ENCODE measurements at places on chromosomes 6 and 20.

GRCh38 chr6:145731447-145731846 lies 3.9 kb downstream of the EPM2A start:
- no peak for DNase-seq

DNA sequence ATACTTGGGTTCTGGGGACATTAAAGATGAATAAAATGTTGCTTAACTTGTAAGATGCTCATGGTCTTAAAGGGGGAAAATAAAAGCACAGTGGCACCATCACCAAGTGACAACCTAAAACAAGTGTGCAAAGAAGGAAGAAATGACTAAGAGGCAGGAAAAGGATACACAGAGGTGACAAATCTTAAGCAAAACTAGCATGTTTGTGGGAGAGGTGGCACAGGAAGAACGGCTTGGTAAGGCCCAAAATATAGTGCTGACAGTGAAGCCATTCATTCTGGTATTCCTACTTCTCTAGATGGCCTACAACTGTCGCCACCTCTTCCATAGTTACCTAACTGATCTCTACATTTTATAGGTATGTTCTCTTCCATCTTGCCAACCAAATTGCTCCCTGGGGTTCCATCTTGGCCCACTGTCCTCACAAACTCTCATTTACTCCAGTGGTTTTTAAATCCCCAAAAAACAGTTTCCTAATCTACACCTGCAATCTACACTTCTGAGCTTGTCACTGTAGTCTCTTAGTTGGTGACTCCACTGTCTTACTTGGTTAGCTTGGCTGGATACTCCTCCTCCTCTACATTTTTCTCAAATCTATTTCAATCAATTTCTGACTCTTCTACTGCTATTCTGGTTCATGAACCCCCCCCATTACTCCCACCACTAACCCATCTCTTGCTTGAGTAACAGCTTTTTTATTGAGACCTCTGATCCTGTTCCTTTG lies 33.5 kb downstream of the FAM8A1 start:
- no peak for DNase-seq

DNA sequence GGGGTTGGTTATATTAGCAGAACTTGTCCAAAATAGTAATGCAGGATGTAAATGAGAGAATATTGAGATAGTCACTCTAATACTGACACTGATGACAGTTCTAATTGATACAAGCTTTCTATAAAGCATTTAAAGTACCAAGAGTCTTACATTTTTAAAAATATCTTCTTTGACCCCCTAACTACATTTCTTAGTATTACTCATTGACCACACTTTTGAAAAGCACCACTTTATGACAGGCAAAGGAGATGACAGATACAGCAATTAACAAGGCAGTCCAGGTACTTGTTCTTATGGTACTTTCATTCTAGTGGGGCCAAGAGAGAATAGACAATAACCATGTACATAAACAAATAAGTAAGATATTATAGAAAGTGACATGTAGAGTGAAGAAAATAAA lies 139.4 kb upstream of the EYA4 start:
- DNase-seq, result no peak

GRCh38 chr6:144314003-144314485 lies 28.9 kb downstream of the UTRN start:
- DNase-seq, result no peak

GRCh38 chr6:13457577-13457976 lies 29.8 kb downstream of the GFOD1 start:
- no peak for DNase-seq

GRCh38 chr20:56414842-56415765 lies 3.0 kb downstream of the CASS4 start:
- no peak for DNase-seq

- no peak for DNase-seq
Observed at GRCh38 chr20:61841966-61842365, 223.7 kb downstream of the TAF4 start.

DNA sequence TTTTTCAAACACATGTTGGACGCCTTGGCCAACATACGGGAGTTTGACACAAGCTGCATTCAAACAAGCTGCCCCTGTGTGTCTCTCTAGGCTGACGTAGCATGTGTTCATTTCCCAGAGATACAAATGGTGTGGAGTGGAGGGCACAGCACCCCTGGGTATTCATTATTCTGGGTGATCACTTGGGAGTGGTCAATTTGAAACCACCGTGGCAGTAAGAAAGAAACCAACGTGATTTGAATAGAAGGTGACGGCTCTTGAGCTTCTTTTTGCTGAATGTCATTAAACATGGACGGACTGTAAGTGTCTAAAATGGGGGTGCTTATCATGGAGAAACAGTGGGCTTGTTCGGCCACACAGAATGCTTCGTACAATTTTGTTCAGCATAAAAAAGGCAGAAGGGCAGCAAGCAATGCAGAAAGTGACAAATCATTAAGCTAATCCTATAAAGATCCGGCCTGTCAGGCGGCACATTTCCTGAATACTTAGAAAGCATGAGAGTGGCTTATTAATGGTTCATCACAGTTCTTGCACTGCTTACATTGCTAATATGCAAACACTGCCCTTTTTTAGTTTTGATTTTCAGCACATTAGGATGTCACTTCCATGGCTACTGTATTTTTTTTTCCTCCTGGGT lies 1261.9 kb upstream of the CITED2 start:
- DNase-seq, result no peak

DNA sequence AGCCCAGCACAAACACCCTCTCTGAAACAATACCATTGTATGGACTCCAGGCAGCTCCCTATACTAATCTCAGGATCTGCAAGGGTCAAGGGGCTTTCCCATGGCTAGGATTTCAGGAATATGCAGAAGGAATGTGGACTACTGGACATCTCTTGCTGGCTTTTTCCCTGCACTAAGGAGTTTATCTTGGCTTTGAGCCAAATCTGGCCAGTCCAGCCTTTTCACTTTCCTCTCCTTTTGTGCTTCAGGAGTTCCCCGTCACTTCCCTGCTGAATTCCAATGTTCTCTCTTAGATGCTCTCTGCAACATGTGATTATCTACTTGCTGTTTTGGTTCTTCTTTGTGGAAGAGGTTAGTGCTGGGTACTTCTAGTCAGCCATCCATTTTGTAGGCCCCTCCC lies 568.2 kb downstream of the HDGFL1 start:
- no peak for DNase-seq

GRCh38 chr6:105569706-105570105 lies 166.8 kb upstream of the PREP start:
- DNase-seq, result no peak
